Fibroblast of skin of back (primary cell): ENCODE measurements at places on chromosomes 16 and 17.

DNA sequence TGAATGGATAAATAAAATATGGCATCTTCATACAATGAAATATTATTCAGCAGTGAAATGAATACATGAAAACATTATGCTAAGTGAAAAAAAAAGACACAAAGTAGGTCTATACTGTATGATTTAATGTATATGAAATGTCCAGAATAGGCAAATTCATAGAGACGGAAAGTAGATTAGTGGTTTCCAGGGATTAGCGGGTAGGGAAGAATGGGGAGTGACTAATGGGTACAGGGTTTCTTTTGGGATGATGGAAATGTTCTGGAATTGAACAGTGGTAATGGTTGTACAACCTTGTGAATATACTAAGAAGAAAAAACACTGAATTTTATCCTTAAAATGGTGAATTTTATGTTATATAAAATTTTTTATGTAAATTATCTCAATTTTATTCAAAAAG is 8.5 kb upstream of the MYCBPAP start:
- peak; percentile 72 for DNase-seq

GRCh38 chr17:7083592-7083991 is 3.5 kb upstream of the CLEC10A start:
- DNase-seq = no peak

DNA sequence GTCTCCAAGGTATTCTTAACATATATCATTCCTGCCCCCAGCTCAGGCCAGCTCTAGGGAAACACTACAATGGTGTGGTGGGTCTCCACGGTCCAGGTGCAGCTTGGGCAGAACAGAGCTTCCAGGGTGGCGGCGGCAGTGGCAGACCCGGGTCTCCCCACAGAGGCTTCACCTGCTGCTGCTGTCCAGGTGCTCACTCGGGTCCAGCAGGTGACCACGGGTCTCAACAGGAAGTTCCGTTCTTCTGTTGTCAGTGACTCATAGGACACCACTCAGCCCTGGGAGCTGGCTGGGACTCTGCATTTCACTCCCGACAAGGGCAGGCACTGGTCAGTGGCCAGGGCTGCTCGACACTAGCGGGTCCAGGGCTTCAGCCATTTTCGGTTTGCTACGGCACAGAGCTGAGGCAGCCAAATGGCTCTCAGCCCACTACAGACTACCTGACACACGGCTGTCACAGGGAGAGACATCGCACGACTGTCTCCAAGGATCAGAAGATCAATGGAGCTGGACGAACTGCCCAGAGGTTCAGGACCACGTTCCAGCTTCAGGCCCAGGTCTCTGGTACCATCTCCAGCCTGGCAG is 16.7 kb downstream of the MTHFSD start:
- DNase-seq = no peak

DNA sequence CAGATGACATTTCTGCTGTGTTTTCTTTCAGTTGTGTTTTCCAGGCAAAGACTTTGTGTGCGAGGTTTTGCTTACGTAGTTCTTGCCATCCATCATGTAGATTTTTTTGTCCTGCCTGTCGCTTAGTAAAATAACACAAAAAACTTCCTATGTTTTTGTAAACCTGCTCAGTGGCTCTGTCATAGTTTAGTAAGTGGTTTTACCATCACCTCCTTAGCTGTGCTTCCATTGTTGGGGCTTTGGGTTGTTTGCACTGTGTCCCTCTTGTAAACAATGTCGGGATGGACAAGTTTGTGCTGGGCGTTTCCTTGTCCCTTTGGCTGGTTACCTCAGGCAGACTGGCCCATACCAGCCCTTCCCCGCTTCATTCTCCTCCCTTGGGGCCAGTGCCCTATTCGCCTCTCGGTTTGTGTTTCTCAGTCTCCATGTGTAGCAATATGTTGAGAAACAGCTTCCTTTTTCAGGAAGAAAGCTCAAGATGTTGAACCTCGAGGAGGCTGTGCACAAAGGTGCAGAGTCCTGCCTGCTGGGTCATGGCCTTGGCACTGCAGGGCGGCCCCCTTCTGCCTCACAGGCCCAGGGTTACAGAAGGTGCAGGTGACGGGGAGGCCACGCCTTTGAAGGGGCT is 74.6 kb downstream of the KSR1 start:
- DNase-seq = no peak

- DNase-seq = peak; percentile 58
Observed at GRCh38 chr17:9676820-9677310, 31.5 kb downstream of the USP43 start.

DNA sequence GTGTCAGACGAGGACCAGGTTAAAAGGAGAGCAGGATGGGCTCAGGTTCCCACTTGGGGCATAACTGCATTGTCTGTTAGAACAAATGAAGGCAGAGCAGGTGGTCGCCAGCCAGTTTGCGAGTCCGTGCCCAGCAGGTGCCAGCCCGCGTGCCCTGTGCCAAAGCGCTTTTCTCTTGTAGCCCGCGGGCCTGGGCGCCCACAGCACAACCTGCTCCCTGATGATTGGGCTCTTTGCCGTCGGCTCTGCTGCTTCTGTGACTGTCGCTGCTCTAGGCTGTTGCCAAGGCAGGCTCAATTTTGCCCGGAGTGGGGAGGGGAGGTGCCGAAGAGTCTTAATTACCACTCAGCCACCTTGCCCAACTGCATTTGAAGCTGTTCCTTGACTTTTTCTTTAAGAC is 21.1 kb downstream of the KNOP1 start:
- no peak for DNase-seq

GRCh38 chr17:82911822-82912221 is 72.0 kb upstream of the ZNF750 start:
- no peak for DNase-seq

DNA sequence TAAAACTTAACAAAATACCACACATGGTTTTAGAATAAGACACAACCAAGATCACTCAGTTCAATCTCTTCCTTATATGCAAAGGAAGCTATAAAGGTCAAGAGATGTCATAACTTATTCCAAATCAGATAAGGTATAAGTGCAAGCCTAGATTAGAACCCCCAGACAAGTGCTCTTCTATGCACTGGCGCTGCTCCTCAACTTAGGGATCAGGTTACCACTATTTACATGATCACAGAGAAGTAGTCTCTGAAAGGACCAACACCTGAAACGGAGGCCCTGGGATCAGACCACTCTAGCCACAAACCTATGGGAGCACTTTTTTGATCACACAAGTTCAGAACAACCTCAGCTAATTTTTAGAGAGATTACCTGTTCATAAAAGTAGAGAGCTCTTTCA is 16.6 kb downstream of the COPS3 start:
- DNase-seq = no peak

DNA sequence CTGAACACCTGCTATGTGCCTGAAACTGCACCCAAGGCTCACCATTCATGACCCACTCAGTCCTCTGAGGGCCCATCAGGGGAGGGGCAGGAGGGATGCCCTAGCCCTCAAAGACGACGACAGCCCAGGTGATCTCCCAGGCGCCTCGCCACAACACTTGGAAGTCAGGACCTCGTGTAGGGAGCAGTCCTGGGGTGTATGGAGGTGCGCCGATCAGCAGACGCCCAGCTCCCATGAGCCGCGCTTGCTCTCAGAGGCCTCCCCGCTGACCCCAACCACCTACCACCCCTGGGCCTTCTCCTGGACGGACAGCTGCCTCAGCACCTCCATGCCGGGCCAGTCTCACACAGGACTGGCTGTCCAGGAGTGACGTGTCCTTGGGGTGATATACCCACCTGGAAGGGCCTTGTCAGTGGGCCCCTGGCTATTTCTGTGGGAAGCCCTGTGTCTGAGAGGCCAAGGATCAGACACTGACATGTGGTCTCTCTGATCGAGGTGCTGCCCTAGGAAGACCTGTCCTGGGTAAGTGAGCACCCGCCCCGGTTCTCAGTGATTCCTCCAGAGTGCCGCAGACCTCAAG is 26.7 kb downstream of the KDM8 start:
- no peak for DNase-seq

- peak; percentile 77 for DNase-seq
Observed at GRCh38 chr17:43694081-43694870, 32.6 kb upstream of the MEOX1 start.

- no peak for DNase-seq
Observed at GRCh38 chr17:65892912-65893377, 299.0 kb downstream of the CEP112 start.
